ENCODE measurements at places on chromosomes 2 and 18. TPM values are rescaled to one million over a fixed set of nuclear protein-coding genes. Genes with fewer than 3 reads are reported as not detected.

HYCC2 gene
- total RNA-seq, result 9.4 TPM

CTLA4 gene
- not detected for total RNA-seq

MGAT4A gene
- 0.87 TPM for total RNA-seq

ZEB2 gene
- total RNA-seq, result 44.4 TPM

QPCT gene
- 43.6 TPM for total RNA-seq

BAZ2B gene
- total RNA-seq, result 46.9 TPM

COL3A1 gene
- 1,747 TPM for total RNA-seq

SLC38A11 gene
- total RNA-seq, result 1.5 TPM

TBC1D8 gene
- total RNA-seq, result 8.4 TPM

GPR35 gene
- total RNA-seq, result 0.55 TPM

INO80B gene
- 15.2 TPM for total RNA-seq

TUBA4A gene
- 11.5 TPM for total RNA-seq

SUCLG1 gene
- total RNA-seq, result 55.4 TPM

SLC40A1 gene
- total RNA-seq, result 9.5 TPM

C2orf15 gene
- total RNA-seq, result not detected

LAMA3 gene
- total RNA-seq, result 30.5 TPM

MATN3 gene
- 2.9 TPM for total RNA-seq

NLRC4 gene
- not detected for total RNA-seq

GPBAR1 gene
- 0.12 TPM for total RNA-seq

FOXD4L1 gene
- 0.12 TPM for total RNA-seq

ALPI gene
- not detected for total RNA-seq

CAPN14 gene
- 0.12 TPM for total RNA-seq

COMMD1 gene
- total RNA-seq, result 44.5 TPM

HOXD12 gene
- total RNA-seq, result 0.33 TPM

CTAGE1 gene
- not detected for total RNA-seq
